ENCODE measurements at places on chromosomes 4 and X.

- DNase-seq = no peak
These were observed 153.4 kb downstream of the FMR1NB start for GRCh38 chrX:148134578-148134977.

DNA sequence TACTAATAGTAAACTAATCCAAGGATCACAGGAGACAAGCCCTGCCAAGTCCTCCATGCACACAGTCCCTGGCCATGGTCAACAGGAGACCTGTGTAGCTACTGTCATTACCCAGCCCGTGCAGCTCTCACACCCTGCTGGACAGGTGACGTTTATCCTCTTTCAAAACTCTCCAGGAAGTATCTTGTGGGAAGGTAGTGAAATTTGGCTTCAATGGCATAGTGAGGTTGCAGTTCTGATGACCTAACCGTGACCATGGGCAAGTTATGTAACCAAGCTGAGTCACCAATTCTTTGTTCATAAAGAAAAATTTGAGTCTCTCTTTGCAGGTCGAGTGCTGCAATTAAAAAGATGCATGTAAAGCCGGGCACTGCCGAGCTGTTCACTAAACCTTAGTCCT, 11.3 kb upstream of the SLC2A9 start:
- no peak for DNase-seq

DNA sequence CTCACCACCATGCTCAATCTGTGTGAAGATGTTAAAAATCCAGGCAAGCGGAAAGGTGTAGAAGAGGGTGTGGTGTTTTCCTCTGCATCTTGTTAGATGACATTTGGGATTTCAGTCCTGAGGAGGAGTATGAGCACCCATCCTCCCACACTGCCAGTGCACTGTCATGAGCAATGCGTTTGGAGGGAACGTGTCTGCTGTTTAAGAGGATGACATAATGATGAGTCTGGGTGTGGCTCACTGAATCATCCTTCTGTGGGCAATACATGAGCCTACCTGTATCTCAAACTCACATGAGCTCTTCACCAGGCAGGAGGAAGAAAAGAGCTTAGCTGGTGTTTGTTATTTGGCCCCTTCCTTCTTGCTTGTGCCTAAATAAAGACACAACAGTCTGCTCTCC, 67.9 kb upstream of the ARX start:
- DNase-seq = no peak

- no peak for DNase-seq
These were observed 28.3 kb upstream of the TMPRSS11D start for GRCh38 chr4:67912080-67912479.

DNA sequence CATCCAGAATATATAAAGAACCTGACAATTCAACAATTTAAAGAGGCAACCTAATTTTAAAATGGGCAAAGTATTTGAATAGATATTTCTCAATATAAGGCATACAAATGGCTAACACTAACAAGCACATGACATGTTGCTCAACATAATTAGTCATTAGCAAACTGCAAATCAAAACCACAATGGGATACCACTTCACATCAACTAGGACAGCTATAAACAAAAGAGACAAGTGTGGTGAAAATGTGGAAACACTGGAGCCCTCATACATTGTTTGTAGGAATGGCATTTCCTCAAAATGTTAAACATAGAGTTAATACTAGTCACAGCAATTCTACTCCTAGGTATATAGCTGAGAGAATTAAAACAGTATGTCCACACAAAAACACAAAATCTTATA, 96.7 kb downstream of the CORIN start:
- no peak for DNase-seq

DNA sequence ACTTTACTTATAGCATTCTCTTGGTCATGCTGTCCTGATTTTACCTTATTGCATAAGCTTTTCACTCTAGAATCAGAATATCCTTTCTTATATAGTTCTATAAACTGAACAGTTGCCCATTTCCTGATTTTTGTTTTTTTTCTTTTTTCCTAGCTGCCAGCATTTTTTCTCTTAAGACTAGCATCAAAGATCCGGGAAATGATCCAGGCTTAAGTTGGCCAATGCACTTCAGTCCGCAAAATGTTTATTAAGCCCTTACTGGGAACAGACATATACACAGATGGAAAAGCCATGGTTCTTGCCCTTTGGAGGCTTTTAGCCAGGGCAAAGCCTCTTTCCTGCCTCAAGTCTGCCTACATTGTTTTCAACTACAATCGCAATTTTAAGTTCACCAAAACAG, 10.1 kb upstream of the BMP2K start:
- no peak for DNase-seq

DNA sequence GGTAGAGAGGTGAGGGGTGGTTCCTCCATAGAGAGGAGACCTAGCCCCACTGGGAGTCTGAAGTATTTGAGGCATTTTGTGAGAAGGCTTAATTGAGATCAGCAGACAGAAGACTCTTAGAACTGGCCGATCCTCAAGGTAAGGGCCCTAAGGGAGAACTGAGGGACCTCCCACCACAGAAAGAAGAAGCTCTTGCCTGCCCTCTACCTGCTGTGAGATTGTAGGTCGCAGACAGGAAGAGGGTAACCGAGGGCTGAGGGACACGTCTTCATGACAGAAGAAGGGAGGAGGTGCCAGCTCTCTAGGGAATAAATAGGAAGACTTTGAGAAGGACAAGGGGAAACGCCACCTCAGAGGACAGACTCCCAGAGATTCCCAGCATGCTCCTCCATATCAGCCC, 24.1 kb upstream of the MAGEC1 start:
- peak; percentile 6 for DNase-seq

- no peak for DNase-seq
These were observed 167.4 kb upstream of the LDB2 start for GRCh38 chr4:17065821-17066220.

GRCh38 chr4:78734441-78735162, 41.5 kb upstream of the BMP2K start:
- no peak for DNase-seq

- DNase-seq = peak; percentile 60
These were observed 25.3 kb upstream of the NAF1 start for GRCh38 chr4:163191999-163192398.

DNA sequence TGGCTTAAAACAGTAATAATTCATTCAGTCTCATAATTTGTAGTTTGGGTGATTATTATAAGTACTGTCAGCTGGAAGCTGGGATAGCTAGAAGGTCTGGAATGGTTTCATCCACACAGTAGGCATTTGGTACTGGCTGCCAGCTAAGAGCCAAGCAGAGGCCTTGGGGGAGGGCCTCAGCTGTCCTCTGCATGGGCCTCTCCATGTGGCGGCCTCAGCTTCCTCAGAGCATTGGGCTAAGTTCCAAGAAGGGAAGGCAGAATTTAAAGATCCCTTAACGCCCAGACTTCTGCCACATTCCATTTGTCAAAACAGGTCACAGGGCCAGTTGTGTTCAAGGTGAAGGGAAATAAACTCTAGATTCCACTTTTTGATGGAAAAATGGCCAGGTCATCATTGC, 93.3 kb downstream of the NEUROG2 start:
- no peak for DNase-seq

- DNase-seq = no peak
These were observed 10.0 kb downstream of the CITED1 start for GRCh38 chrX:72295745-72296144.

- DNase-seq = peak; percentile 29
These were observed 191.6 kb upstream of the ANKRD50 start for GRCh38 chr4:124903995-124904722.

GRCh38 chr4:111921714-111922113, 223.5 kb upstream of the FAM241A start:
- DNase-seq = no peak

GRCh38 chrX:68693481-68694434, 46.3 kb downstream of the STARD8 start:
- peak; percentile 85 for DNase-seq

GRCh38 chr4:73414936-73415271, 10.8 kb downstream of the ALB start:
- DNase-seq = no peak

DNA sequence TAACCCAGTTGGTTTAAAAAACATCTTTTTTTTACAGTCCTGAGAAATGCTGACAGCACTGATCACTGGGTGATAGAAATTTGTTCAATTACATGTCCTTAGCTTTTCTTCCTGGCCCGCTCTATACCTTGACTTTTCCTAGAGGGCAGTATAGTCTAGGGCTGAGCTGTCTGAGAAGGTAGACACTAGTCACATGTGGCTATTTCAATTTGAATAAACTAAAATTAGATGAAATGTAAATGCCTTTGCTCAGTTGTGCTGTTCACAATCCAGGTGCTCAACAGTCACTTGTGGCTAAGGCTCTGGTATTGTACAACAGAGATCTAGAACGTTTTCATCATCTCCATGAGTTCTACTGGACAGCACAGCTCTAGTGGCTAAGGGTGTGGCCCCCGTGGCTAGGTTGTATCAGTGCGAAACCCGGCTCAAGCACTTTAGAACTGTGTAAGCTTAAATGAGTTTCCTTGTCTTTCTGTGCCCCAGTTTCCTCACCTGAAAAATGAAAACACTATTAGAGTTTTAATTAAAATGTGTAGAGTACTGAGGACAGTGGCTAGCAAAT, 111.6 kb upstream of the WDR17 start:
- peak; percentile 57 for DNase-seq

- peak; percentile 77 for DNase-seq
These were observed 93.4 kb downstream of the NHSL2 start for GRCh38 chrX:72003811-72004750.

DNA sequence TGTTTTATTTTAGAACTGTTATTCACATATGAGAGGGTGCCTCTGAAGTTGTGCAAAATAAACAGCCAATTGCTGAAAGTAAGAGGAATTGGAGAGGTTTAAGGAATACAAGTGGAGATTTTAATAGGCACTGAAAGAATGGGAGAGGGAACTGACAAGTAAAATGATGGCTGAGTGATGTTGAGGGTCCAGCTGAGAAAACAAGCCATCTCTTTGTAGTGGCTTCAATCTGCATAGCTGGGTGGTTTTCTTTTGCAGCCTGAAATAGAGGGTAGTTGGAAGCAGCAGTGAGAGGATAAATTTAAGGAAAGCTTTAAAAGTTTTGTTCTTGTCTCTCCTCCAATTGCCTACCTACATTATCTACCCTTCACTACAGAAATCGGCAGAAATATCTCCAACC, 106.7 kb upstream of the DGKK start:
- no peak for DNase-seq

DNA sequence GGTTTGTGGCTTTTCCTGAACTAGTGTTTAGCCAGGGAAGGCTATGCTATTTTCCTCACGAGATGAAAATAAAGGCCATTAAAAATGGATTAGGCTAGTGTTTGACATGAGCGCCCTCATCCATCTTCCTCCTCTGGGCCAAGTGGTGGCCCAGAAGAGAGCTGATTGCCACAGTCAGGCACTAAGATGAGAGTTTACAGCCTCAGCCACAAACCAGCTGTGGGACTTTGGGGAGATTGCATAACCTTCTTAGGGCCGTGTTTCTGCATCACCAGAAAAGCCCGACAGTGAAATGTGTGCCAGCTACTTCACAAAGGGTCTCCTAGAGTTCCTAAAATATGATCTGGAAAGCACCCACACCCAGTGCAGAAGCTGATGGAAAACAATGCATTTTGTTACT, 42.3 kb upstream of the LNX1 start:
- DNase-seq = no peak

GRCh38 chr4:157143369-157143768, 67.4 kb downstream of the GLRB start:
- no peak for DNase-seq

GRCh38 chr4:180407275-180407885, 1835.8 kb upstream of the TENM3 start:
- DNase-seq = no peak

- no peak for DNase-seq
These were observed 46.8 kb upstream of the ELF2 start for GRCh38 chr4:139223682-139224317.

GRCh38 chr4:181536811-181537434, 706.3 kb upstream of the TENM3 start:
- no peak for DNase-seq

DNA sequence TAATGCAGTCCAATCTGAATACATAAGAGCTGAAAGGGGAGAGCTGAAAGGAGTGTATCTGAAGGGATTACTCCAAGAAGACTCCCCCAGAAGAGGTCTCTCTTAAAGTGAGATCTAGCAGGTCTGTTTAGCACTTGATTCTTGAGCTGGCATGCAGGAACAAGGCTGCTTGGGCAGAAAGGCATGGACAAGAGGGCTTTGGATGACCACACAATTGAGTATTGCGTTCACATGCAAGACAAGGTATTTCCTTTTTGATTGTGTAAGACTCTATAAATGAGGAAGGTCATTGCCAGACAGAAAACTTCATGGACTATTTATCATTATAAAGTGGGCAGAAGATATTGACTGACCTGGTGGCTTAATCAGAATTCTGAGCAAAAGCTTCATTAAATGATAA, 145.5 kb upstream of the AFF2 start:
- no peak for DNase-seq

- peak; percentile 79 for DNase-seq
These were observed at the start of gene SYN1 for GRCh38 chrX:47619486-47620302. SYN1 (minus strand) TSS chrX:47619857; CDS start chrX:47619728, 129 bp downstream.

- DNase-seq = peak; percentile 39
These were observed 8.5 kb upstream of the NUDT6 start for GRCh38 chr4:122930862-122931261.

All from GM23338 (cell line).